T-helper 17 cell (primary cell): ENCODE measurements at places on chromosomes 12 and 14.

DNA sequence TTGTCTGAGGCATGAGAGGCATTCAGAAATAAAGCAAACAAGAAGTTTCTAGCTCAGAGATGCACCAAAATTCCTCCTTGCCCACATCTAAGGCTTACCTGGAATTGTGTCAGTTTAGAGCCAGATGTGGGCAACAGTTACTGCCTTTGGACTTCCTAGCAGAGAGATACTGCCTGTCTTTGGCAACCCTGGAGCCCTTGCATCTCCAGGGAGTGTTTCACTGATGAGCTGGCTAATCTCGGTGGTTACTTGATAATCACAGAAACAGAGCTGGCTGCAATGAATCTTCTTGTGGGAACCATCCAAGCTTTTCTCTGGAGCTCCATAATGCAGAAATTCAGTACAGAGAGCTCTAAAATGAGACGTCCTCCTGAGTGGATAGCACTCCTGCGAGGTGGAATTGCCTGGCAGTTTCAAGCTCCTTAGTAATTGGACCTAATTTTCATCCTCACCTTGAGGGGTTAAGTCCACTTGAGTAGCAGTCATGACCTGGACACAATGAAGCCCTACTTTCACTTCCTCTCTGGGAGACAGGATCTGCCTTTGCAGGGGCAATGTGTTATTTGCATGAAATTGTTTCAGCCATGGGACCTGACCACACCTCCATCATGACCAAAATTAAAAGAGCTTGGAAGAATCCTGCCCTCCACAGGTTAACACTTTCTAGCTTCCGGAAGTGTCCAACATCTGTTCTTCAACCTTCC is 108.8 kb upstream of the ARHGAP5 start:
- no peak for DNase-seq

DNA sequence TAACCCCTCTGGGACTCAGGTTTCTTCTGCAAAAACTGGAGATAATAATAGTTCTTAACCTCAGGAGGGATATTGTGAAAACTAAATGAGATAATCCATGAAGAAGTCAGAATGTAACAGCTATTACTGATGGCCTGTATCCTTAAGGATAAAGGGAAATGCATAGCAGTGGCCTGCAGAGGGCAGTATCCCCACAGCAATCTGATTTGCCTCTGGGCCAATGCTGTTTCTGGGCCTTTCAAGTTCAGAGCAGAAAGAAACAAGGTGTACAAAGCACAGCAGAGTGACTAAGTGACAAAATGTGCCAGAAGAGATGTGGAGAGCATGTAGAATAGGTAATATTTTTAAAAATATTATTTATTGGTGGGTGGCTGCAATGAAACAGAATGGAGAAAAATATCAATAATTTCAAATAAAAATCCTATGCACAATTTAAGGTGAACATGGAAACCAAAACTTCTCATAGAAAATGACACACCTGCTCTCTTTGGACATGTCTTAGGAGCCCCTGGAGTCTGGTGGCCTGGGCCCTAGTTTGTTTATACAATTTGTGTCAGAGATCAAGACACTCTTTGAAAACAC is 90.3 kb downstream of the C12orf75 start:
- peak; percentile 16 for DNase-seq

DNA sequence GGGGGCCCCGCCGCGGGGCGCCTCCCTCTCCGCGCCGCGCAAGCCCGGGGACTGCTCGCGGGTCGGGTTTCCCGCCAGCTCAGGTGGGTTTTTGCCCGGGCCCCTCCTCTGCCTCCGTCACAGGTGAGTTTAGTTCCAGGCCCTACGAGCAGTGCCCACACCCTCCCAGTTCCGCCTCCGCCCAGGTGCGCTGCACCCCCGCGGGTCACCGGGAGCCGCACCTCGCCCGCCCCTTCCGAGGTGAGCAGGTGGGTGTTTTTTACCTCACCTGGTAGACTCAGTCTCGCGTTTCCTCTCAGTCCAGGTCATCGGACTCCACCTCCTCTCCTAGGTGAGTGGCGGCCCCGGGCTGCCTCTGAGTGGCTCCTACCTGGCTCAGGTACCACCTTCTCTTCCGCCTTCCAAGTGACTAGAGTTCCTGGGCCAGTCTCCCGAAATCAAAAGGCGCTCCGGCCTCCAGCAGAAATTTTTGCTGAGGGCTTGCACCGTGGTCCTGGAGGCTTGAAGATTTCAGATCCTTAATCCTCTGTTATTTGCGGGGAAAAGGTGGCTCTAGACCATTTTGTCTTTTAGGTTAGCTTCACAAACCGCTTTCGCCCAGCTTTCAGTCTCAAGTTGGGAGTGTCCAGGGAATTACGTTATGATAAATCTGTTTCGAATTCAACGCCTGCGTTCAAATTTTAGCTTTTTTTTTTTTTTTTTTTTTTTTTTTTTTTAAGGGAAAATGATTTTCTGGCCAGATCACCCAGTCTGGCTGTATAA is at the start of gene TMEM30B:
Gene TMEM30B, minus strand, starts transcription at position 153 of the 762 bp plus-strand sequence. CDS start 191 bp downstream, outside the sequence.
- DNase-seq, result peak; percentile 11

- no peak for DNase-seq
Measured at GRCh38 chr12:58458102-58458501, 462.2 kb downstream of the LRIG3 start.

- DNase-seq, result no peak
Measured at GRCh38 chr12:3272958-3273357, 195.8 kb downstream of the TSPAN9 start.

DNA sequence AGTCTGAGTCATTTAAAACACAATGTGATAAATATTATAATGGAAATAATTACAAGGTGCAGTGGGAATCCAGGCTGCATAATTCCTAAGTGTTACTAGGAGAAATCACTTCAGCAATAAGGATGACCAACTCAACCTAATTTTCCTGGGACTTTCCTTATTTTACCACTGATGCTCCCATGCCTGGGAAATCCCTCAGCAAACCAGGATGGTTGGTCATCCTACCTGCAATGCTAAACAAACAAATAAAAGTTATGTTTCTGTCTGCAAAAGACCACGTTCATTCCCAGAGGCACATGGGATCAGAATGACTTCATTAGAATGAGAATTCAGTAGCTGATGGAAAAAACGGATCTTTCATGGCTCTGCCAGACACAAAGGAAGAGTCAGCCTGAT is 130.8 kb upstream of the RAP1B start:
- no peak for DNase-seq

DNA sequence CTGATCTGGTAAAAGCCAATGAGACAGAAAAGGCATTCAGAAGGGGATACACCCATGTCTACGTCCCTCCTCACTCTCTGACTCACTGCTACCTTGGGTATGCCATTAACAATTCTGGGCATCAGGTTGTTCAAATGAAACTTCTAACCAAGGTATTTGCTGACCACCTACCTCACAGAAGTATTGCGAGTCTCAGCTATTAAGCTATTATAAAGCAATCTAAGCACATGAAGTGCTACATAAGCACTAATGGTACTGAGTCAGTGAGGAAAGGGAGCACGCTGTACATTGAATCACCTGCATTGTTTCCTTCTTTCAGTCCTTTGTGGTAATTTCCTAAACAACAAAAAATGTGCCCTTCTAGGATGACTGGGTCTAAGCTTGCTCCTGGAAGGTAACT is 62.8 kb upstream of the CCDC91 start:
- no peak for DNase-seq

- no peak for DNase-seq
Measured at GRCh38 chr14:22573804-22574203, 15.2 kb downstream of the DAD1 start.

- DNase-seq, result peak; percentile 31
Measured at GRCh38 chr14:81453166-81453766, 53.1 kb upstream of the STON2 start.

GRCh38 chr12:53234271-53234914 is 2.4 kb upstream of the RARG start:
- DNase-seq, result no peak

GRCh38 chr14:54207075-54207474 is 189.7 kb upstream of the CDKN3 start:
- no peak for DNase-seq

DNA sequence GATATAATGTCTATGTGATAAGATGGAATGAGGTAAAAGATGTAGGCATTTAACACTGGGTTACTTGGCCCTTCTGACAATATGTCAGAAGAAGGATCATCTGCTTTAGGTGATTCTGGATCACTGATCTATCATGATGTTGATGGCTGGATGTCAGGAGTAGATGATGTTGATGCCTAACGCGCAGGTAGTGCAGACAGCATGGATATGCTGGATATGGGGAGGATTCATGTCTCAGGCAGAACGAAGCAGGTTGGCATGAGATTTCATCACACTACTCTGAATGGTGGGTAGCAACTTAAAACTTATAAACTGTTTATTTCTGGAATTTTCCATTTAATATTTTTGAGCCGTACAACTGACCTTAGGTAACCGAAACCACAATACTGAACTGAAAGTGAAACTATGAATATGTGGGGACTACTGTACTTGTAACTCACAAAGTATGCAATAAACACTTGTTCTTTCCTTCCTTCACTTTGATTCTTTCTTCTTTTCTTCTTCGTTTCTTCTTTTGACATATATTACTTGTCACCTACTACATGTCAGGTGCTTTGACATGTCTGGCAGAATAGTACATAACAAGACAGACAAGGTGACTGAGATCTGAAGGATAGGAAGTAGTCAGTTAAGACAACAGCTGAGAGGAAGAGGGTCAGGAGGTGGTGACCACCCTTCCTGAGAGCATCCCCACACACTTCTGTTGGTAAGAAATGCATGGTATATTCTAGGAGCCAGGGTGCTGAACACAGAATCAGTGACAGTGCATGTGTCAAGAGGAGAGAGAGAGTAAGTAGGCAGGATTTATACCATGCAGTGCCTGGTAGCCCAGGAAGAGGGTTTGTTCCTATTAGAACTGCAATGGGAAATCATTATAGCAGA is 238.8 kb downstream of the PPFIA2 start:
- no peak for DNase-seq

DNA sequence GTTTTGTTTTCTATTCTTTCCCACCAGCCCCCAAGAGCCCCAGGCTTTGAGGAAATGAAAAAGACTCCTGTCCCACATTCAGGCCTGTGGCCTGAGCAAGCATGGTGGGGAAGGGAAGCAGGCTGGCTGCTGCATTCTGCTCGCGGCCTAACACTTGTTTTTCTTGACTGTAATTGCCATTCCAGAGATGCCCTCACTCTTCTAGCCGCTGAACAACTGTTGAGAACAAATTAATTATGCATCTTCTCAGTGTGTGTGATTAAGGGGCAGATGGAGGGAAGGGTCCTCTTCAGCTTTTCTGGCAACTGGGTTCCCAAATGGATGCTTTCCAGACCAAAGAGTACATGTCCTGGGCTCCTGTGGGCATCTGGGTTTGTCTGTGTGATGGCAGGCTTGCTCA is 43.3 kb downstream of the ADCK1 start:
- DNase-seq, result no peak

DNA sequence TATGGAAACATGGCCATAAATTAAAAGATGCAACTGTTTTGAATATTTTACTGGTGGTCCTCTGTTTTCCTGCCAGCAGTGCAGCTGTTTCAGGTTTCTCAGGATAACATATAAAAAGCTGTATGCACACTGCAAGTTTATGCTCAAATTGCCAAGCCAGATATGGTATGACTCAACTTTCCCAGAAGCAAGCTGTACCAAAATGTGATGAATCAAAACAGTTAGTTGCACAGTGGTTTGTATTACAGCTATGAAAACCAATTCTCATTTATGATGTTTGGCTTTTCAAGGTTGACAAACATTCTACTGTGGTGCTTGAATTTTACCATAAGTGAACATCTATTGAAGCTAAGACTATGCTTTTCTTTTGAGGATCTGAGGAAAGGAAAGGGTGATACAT is 15.5 kb downstream of the TRMT5 start:
- no peak for DNase-seq

DNA sequence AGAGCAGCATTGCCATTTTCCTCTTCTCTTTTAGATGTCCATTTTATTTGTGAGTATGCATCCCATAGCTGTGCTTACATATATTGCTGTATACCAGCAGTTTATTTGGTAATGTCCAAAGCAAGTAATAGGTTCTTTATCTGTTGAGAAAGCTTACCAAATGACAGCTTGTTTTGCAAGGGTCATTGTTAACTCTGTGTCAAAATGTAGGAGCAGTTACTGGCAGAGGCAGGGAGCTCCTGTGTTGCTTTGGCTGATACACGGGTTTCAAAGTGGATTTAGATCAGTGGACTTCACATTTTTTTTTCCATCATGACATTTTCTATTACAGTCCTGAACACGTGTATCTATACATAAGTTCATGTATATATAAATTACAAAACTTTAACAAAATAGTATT is 38.1 kb upstream of the LRTM2 start:
- DNase-seq, result no peak

GRCh38 chr14:102760496-102761193 is 16.6 kb upstream of the TRAF3 start:
- no peak for DNase-seq

DNA sequence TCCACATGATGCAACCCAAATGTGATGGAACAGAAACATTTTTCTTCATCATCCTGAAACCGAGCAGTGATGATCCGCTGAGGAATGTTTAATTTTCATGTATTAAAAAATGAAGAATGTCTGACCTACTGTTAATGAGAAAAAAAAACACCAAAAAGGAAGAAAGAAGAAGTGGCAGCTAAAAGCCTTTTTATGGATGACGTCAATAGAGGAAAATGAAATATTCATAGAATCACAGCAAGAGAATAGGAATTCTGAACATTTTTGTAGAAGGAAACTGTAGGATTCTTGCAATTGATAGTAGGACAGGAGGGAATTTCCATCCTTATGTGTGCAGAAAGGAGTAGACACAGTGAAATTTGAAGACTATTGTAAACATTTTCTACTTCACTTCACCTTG is 112.9 kb downstream of the PRKCH start:
- DNase-seq, result no peak
